CD4-positive, alpha-beta T cell (primary cell): ENCODE measurements at places on chromosomes 5 and 9. TPM values are rescaled to one million over a fixed set of nuclear protein-coding genes. Genes with fewer than 3 reads are reported as not detected.

The PIGO gene
- total RNA-seq: 17.5 TPM

DNA sequence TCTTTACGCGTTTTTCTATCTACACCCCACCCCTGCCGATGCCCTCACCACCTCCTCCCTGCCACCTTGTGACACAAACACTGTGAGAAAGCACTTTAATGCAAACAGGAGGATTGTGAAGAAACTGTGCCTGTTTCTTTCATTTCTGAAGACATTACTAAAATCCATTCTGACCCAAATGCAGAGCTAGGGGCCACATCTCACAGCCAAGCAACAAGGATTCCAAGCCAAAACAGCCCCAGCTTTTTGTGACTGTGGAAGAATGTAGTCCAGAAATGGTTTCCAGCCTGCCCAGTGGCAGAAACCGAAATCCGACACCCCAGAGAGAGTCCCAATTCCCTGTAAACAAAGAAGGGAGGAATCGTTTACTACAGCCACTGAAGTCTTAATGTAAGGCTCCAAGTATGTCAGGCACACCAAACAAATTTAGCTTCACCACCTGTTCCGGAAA lies 190.9 kb downstream of the TTC39B start:
- no peaks in the 10 kb centered on the region for H3K36me3 ChIP-seq
- no peak for DNase-seq
- H3K4me3 ChIP-seq: no peak overlapping the region
- H3K27ac ChIP-seq: no peak overlapping the region

GRCh38 chr5:89983216-89983615 lies 426.3 kb downstream of the CETN3 start:
- H3K27me3 ChIP-seq: no peaks in the 10 kb centered on the region
- no peak for DNase-seq
- H3K36me3 ChIP-seq: no peaks in the 10 kb centered on the region
- no peaks in the 10 kb centered on the region for H3K4me1 ChIP-seq

The FCN2 gene
- not detected for total RNA-seq

The FGF10 gene
- total RNA-seq: not detected

The RASGRF2 gene
- 24.9 TPM for total RNA-seq

- no peak for DNase-seq
- H3K4me1 ChIP-seq: no peaks in the 10 kb centered on the region
- H3K27ac ChIP-seq: no peak overlapping the region
- no peak overlapping the region for H3K4me3 ChIP-seq
- H3K27me3 ChIP-seq: no peaks in the 10 kb centered on the region
- H3K36me3 ChIP-seq: no peaks in the 10 kb centered on the region
Observed at GRCh38 chr9:106945727-106946660, 83.0 kb downstream of the ZNF462 start.

GRCh38 chr5:146409054-146409671 lies 38.0 kb upstream of the TCERG1 start:
- no peak overlapping the region for H3K4me3 ChIP-seq
- H3K4me1 ChIP-seq: no peaks in the 10 kb centered on the region
- H3K36me3 ChIP-seq: no peaks in the 10 kb centered on the region
- peaks cover 4% of the 10 kb centered on the region for H3K27me3 ChIP-seq
- DNase-seq: no peak

The CDKN2B-AS1 gene
- total RNA-seq: 0.25 TPM

The DAB2IP gene
- not detected for total RNA-seq

GRCh38 chr5:30343707-30344106 lies 849.8 kb upstream of the CDH6 start:
- no peak for DNase-seq
- H3K36me3 ChIP-seq: no peaks in the 10 kb centered on the region
- H3K4me1 ChIP-seq: no peaks in the 10 kb centered on the region
- no peaks in the 10 kb centered on the region for H3K27me3 ChIP-seq

The TBC1D2 gene
- 4.0 TPM for total RNA-seq

GRCh38 chr5:31186672-31187267 lies 6.7 kb upstream of the CDH6 start:
- H3K27me3 ChIP-seq: peaks cover 6% of the 10 kb centered on the region
- no peak overlapping the region for H3K4me3 ChIP-seq
- no peaks in the 10 kb centered on the region for H3K36me3 ChIP-seq
- DNase-seq: no peak

The PCDHA2 gene
- not detected for total RNA-seq

The CTXN3 gene
- not detected for total RNA-seq

DNA sequence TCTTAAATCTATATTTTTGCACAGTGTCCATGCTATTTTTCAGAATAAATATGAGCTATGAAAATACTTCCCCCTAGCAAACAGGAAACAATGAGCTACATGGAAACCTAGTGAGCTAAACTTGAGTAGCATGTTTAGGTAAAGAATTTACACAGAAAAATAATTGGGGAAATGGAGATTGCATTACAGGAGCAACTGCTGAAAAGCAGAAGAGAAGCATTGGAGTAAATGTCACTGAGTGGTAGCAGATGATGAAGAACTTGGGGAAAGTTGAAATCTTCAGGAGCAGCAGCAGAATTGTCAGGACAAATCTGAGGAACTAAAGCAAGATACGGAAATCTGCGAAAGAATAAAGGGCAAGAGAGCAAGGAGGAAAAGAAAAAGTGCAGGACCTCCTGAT lies 610.3 kb downstream of the TLE1 start:
- no peak for DNase-seq
- H3K27me3 ChIP-seq: no peaks in the 10 kb centered on the region
- no peak overlapping the region for H3K4me3 ChIP-seq
- no peaks in the 10 kb centered on the region for H3K36me3 ChIP-seq

The SLC23A1 gene
- total RNA-seq: not detected

- H3K27ac ChIP-seq: no peak overlapping the region
- H3K36me3 ChIP-seq: no peaks in the 10 kb centered on the region
- H3K27me3 ChIP-seq: peaks cover 9% of the 10 kb centered on the region
- DNase-seq: no peak
- no peaks in the 10 kb centered on the region for H3K4me1 ChIP-seq
- no peak overlapping the region for H3K4me3 ChIP-seq
Observed at GRCh38 chr5:10838038-10838437, 77.0 kb upstream of the DAP start.
